Esophagus squamous epithelium (tissue), 5 donors: ENCODE measurements at places on chromosomes 11 and 22.

GRCh38 chr11:117010808-117011540, 87.3 kb downstream of the SIK3 start:
- DNase-seq = no peak

DNA sequence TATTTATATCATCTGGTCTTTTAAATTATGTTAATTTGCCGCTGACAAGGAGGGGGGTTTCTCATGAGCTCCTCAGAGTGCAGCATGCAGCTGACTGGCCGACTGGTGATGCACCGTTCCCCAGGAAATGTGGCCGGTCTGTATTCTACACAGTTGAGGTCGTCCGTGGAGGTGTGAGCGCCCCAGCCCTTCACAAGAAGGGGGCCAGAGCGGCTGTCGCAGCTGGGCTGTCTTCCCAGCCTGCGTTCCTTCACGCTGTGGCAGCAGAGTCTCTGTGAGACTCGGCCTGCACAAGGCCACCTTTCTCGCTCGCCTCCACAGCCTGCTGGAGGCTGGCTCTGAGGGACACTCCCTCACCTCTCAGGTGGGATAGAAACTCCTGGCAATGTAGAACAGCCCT, 43.2 kb downstream of the AP2A2 start:
- DNase-seq = no peak

DNA sequence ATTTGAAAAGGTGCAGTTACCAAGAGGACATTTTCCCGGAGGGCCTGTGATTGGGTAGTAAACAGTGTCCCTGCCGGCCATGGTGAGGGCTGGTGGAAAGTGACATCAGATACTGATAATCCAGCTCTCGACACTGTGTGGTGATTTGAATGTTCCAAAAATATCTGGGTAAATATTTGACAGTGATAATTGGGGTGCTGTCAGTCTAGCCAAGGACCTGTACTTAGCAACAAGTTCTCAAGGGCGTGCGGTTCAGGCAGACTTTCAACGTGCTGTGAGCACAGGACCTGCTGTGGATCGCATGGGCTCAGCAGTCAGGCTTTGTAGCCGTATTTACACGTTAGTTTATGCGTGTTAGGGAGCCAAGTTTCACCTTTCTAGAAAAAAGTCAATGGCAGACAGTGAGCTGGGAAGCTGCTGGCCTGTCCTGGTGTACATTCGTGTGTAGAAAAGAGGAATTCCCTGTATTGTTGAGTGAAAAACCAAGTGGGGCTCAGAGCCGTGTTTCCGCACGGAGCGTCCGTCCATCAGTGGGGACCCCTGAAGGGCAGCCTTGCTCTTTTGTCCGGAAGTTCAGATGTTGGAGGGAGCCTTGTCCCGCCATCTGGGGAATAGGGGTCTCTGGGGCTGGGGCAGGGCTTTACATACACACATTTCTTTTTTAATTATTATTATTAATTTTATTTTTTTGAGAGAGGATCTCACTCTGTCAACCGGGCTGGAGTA, 11.3 kb downstream of the TRMU start:
- DNase-seq = no peak

- DNase-seq = no peak
These were observed 436.2 kb downstream of the BUD13 start for GRCh38 chr11:116336540-116336939.

DNA sequence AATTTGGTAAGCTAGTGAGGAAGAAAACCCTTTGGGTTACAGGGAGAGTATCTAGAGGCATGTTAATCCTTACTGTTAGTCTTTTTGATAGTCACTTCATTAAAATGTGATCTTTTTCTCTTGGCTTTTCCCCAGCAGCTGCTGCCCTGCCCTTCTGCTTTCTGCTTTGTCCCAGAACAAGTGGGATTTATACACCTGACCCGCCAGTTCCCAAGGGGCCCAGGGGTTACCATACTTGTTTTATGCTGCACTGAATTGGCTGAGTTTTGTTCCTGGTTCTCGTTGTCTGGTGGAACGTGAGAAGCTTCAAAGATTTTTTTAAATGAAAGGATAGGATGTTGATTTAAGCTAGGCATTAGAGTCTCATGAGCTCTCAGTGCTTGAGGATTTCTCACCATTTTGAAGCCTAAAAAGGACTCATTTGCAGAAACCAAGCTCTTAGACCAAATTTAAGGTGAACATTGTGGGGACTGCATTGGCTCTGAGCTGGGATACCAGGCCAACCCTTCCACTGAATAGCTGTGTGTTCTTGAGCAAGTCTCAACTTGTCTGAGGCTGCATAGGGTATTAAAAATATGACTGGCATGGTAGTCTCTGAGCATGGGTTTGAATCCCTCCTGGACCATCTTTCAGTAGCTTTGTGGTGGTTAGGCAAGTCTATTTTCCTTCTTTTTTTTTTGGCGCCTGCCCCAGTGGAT, 6.6 kb downstream of the LIMK2 start:
- DNase-seq = no peak

GRCh38 chr11:113926273-113927197, 21.9 kb downstream of the HTR3B start:
- DNase-seq = no peak

GRCh38 chr22:19879992-19880785, 25.5 kb upstream of the GNB1L start:
- no peak for DNase-seq

GRCh38 chr22:49503896-49504521, 323.7 kb downstream of the BRD1 start:
- no peak for DNase-seq

GRCh38 chr11:45266676-45267020, 19.5 kb downstream of the SYT13 start:
- DNase-seq = no peak

- no peak for DNase-seq
These were observed 29.3 kb downstream of the SERGEF start for GRCh38 chr11:17983569-17983968.

GRCh38 chr11:118226296-118226695, 1.5 kb upstream of the JAML start:
- no peak for DNase-seq

- DNase-seq = no peak
These were observed 152.2 kb downstream of the SPATA19 start for GRCh38 chr11:133693110-133693509.

DNA sequence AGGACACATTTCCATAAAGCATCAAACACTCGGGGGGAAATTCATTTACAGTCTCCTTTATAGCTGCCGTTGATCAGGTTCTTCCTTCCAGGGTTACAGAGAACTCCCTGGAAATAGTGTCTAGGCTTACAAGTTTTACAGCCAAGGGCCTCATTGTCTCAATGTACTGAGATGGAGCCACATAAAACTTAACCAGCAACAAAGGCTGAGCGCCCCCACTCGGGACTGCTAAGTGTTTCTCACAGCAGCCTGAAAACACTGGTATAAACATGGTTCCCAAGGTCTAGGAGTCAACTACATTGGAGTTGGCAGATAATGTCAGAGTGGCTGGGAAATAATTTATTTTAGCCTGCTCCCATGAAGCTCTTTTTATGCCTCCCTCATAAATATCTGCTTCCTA, 686.2 kb downstream of the OPCML start:
- no peak for DNase-seq

DNA sequence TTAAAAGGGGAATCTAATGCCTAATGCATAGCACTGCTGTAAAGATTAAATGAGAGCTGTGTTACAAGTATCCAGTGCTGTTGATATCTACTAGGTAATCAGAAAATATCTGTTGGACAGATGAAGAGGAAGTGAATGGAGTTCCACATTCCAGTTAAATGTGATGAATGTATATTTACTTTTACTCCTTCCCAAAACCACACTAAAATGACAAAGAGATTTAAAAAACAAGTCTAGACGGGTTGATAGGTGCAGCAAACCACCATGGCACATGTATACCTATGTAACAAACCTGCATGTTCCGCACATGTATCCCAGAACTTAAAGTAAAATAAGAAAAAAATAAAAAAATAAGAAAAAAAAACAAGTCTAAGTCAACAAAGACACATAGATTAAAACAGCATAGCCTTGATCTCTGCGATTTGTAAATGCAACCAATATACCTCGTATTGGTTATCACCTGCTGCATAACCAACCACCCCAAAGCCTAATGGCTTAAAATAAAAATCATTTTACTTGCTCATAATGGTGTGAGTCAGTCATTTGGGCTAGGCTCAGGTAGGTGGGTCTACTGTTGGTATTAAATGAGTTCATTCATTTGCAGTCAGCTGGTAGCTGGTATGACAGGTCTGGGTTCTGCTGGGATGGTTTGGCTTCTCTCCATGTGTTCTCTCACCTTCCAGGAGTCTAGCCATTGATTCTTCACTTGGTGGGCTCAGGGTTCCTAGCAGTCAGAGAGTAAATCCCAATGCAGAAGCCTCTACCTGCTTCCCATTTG, 39.7 kb upstream of the SLC6A5 start:
- no peak for DNase-seq

DNA sequence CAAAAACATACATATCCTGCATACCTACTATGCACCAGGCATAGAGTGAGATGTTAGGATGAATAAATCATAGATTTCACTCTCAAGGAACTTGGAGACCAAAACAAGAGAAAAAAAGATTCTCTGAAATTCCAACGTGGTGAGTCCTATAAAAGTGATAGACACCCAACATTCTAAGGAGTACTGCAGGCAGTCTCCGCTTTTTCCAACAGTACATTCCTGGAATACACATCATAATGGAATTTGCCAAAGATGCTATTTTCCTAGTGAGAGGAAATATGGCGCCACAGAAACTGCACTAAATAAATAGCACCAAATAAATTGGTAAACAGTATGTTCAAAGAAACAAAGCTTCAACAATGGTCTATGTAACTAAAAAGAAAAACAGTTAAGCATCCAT, 6.0 kb downstream of the TMEM123 start:
- DNase-seq = no peak

DNA sequence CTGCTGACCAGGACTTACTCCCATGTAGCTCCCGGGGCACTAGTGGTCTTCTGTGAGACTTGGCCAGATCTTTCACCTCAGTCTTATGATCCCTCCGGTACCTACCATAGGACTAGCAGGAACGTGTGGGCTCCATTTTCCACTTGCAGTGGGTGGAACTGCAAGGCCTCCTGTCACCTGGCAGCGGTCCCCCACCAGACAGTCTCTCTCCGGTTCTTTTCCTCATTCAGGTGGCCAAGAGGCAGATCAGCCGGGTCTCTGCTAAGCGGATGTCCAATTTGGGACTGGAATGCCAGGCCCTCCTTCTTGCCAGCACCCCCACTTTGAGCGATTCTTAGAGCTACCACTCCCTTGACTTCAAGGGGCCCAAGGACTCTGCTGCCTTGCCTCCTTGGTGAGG, 158.9 kb downstream of the NAV2 start:
- DNase-seq = no peak
